WERI-Rb-1 (cell line): ENCODE measurements at places on chromosomes 1 and 21.

- DNase-seq = no peak
Observed at GRCh38 chr1:86695400-86695799, 9.0 kb upstream of the SH3GLB1 start.

GRCh38 chr1:19872190-19872589, 10.0 kb upstream of the OTUD3 start:
- DNase-seq = no peak

GRCh38 chr1:42957880-42958487, 684 bp downstream of the SLC2A1 start:
- DNase-seq = peak; percentile 57

- DNase-seq = no peak
Observed at GRCh38 chr1:230878591-230878990, 10.3 kb upstream of the C1orf198 start.

DNA sequence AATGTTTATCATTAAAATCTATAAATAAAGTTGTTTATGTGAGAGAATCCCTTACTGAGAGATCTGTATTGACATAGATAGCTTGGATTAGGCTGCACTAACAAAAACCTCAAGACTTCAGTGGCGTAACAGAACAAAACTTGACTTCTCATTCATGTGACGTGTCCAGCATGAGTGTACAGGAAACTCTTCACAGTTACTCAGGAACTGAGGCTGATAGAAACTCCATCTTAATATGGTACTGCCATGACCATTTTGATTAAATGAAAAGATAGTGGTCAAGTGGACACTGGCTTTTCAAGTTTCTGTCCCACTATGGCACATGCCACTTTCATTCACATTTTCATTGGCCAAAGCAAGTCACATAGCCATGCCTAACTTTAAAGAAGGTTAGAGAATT, 3.7 kb downstream of the ST3GAL3 start:
- no peak for DNase-seq

DNA sequence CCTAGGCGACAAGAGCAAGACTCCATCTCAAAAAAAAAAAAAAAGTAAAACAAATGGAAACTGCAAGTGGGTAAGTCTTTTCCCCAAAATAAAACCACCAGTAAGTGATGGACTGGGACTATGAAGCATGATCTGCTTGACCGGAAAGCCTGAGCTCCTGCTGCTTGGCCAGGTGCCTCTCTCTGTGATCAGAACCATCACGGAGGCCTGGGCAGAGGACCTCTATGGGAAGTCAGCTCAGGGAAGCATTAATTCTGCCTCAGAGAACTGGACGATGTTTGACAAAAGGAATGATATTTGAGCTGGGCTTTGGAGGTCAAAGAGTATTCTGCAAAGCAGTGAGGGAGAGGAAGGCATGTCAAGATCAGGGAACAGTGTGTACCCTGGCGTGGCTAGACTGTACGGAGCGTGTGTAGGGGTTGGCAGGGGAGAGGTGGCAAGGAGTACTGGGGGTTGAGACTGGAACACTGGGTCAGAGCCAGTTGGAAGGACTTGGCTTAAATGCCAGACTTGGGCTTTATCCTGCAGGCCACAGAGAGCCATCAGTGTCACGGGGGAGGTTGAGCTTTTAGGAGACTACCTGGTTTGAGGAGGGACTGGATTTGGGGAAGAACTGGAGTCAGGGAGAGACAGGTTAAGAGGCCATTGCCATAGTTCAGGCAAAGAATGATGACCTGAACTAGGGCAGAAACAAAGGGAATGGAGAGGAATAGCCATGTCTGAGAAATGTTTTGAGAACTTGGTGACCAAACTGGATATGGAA, 16.4 kb downstream of the ATP1A2 start:
- no peak for DNase-seq

GRCh38 chr1:29914936-29915335, 678.6 kb downstream of the PTPRU start:
- no peak for DNase-seq

DNA sequence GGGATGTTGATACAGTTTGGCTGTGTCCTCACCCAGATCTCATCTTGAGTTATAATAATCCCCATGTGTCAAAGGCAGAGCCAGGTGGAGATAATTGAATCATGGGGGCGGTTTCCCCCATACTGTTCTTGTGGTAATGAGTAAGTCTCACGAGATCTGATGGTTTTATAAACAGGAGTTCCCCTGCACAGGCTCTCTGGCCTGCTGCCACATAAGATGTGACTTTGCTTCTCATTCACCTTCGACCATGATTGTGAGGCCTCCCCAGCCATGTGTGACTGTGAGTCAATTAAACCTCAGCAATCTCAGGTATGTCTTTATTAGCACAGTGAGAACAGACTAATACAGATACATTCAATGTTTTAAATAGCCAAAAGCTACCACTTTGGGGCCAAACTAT, 41.1 kb downstream of the SLC35F3 start:
- no peak for DNase-seq

- DNase-seq = no peak
Observed at GRCh38 chr1:211588711-211589110, 9.8 kb upstream of the SLC30A1 start.

- DNase-seq = no peak
Observed at GRCh38 chr1:154978360-154978759, 3.9 kb downstream of the CKS1B start.
